ENCODE measurements at places on chromosomes 4 and X. TPM values are rescaled to one million over a fixed set of nuclear protein-coding genes. Genes with fewer than 3 reads are reported as not detected.

CENPVL1 gene
- total RNA-seq, result not detected

SPANXA2 gene
- not detected for total RNA-seq

FREM3 gene
- not detected for total RNA-seq

OSTC gene
- total RNA-seq, result 214 TPM

NHSL2 gene
- total RNA-seq, result not detected

RS1 gene
- not detected for total RNA-seq

JCHAIN gene
- total RNA-seq, result not detected

CCDC160 gene
- total RNA-seq, result not detected

YIPF6 gene
- 44.6 TPM for total RNA-seq

TMA16 gene
- 41.4 TPM for total RNA-seq

Data from MCF 10A (cell line).